Mesangial cell (primary cell): ENCODE measurements at places on chromosomes 2 and 18. TPM values are rescaled to one million over a fixed set of nuclear protein-coding genes. Genes with fewer than 3 reads are reported as not detected.

CTAGE1 gene
- not detected in 2 replicates for total RNA-seq

CHRNG gene
- total RNA-seq = not detected in 2 replicates

DUSP2 gene
- 2.1 and 3.8 TPM in 2 replicates for total RNA-seq

KANSL3 gene
- 21.3 and 33.5 TPM in 2 replicates for total RNA-seq

LIPT1 gene
- total RNA-seq = 2.9 and 3.3 TPM in 2 replicates

UGT1A10 gene
- total RNA-seq = not detected in 2 replicates

SLC14A1 gene
- 0.38 and 2.8 TPM in 2 replicates for total RNA-seq

AQP4 gene
- total RNA-seq = 0.51 TPM in 1 of 2 replicates, not detected in the other

RUFY4 gene
- not detected in 2 replicates for total RNA-seq

LRRC30 gene
- total RNA-seq = not detected in 2 replicates
